AG09319 (cell line): ENCODE measurements at places on chromosomes 7 and 10.

GRCh38 chr10:73889014-73889413, 14.7 kb upstream of the CAMK2G start:
- no peak for DNase-seq

GRCh38 chr7:21278944-21279343, 148.9 kb upstream of the SP4 start:
- DNase-seq = no peak

GRCh38 chr7:136053689-136054485, 76.7 kb upstream of the MTPN start:
- no peak for DNase-seq

DNA sequence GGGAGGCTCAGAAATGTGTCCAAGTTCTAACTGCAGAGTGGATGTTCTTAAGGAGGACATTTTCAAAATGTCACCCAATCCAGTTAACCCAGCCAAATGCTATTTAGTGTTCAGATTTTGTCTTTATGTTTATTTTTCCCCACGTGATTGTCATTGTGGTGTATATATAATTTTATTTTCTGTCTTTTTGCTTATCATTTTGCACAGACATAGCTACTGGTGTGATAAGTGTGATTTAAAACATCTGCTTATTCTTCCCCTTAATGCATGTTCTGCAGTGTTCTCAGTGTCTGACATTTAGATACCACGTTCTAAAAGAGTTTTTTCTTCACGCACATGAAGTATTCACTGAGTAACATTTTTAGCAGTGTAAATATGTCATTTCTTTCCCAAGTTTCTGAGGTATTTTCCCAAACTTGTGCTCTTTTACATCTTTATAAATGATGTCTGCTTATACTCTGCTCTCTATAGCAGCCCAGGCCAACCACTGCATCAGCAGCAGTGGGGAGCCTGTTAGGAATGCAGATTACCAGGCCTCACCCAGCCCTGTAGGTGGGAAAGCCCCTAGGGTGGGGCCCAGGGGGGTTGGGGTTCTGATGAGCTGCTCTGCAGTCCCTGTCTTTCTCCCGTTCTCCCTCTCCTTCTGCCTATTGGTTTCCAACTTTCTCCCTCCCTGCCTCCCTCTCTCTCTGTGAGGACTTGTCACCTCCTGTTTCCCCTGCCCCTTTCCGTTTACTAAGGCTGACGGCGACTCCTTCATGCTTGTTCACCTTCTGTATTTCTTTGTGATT, 20.8 kb downstream of the ADCY1 start:
- DNase-seq = no peak

DNA sequence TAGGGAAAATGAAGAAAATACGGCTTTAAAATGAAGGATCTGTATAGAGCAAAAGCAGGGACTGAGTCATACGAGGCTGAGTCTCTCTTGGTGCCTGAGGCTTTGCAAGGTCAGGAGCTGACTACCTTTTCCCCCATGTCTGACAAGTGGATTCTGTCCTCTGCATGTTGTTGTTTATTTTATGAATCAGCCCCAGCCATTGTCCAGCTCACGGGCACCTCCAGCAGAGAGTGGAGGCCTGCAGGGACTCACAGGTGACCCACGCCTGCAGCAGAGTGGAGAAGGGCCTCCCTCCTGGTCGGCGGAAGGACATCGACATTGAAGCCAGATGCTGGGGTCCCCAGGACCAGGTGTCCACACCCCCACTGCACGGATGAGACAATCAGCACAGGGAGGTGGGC, 233.9 kb downstream of the WDR37 start:
- DNase-seq = no peak

DNA sequence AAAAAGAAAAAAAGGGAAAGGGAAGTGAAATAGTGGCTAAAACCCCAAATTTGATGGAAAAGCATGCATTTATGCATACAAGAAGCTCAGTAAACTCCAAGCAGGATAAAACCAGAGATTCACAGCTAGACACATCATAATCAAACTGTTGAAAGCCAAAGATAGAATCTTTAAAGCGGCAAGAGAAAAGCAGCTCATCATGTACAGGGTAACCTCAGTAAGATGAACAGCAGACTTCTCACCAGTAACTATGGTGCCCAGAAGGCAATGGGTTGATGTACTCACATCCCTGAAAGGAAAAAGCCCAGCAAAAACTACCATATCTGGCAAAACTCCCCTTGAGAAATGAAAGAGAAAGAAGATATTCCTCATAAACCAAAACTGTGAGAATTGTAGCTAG, 60.4 kb downstream of the TPST1 start:
- no peak for DNase-seq

DNA sequence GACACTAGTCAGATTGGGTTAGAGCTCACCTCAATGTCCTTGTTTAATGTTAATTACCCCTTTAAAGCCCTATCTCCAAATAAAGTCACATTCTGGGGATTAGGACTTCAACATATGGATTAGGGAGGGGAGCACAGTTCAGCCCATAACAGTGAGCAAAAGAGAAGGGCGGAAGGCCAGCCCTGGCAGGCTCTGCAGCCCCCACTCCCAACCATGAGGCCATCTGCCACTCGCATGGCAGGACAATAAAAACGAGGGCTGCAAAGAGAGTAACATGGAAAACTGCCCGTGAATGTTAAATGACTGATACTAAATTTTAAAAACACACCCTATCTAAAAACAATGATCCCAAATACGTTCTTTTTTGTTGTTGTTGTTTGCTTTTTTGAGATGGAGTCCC, 38.7 kb downstream of the RGS10 start:
- no peak for DNase-seq

DNA sequence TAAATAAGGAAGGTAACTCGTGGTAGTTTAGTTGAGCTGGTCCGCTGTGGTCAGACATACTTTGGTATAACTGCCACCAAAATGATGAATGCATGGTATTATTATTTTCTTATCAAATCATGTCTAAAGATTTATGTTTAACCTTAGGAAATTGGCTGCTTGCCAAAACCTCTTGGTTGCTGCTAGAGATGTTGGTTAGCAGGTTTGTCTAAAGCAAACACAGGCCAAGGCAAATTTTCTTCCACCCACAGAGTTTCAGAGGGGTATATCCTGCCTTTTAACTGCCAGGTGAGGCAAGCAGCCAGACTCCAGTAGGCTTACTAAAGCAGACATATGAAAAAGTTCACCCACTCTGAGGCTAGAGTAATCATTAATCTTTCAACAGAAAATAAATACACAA, 101.4 kb downstream of the SEMA3E start:
- DNase-seq = no peak

DNA sequence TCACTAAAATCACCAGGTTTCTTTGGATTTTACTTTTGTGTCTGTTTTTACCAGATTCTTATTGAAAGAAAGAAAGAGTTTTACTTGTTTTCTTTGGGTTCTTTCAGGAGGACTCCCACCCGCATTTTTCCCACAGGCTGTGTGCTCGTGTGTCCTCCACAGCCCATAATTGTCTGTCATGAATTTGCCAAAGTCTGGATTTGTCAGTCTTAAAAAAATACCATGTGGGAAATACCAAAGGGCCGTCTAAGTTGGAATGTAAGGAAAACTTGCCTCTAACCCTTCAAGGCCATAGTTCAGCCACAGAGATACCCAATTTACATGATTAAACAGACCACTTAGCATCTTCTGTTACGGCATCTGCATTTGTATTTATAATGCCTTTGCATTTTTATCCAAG, 41.3 kb upstream of the INHBA start:
- no peak for DNase-seq

DNA sequence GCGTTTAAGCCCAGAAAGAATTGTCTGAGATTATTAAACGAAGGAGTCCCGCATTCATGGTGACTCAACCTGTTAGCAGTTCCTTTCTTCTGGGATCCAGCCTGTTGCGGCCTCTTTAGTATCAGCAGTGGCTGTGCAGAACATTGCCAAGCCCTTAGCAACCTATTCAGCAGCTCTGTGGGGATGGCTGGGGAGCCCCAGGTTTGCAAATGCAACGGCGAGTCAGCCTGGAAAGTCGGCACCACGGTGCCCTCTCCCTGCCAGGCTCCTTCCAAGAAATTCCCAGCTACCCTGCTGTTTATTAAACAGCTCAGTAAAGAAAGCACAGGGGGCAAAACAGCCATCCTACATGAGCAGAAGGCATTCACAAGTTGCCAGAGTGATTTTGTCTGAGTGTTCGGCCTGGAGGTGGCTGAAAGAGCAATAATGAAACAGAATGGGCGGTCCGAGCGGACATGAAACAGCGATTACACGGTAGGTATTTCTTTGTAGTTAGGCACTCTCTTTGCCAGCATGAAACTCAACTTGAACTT, 198.3 kb downstream of the BAMBI start:
- no peak for DNase-seq

DNA sequence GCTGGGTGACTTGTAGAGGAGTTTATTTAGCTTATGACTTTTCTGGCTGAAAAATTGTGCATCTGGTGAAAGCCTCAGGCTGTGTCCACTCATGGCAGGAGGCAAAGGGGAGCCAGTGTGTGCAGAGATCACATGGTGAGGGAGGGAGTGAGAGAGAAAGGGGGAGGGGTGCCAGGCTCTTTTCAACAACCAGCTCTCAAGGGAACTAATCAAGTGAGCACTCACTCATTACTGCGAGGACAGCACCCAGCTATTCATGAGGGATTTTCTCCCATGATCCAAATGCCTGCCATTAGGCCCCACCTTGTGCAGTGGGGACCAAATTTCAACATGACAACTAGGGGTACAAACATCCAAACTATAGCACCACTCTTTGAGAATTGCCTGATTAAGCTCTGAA, 590.2 kb downstream of the MAGI2 start:
- no peak for DNase-seq

- DNase-seq = no peak
These were observed 28.0 kb downstream of the ARL5B start for GRCh38 chr10:18687195-18687594.

- DNase-seq = no peak
These were observed 73.3 kb upstream of the NFE2L3 start for GRCh38 chr7:26078437-26079336.

- no peak for DNase-seq
These were observed 67.9 kb downstream of the MTURN start for GRCh38 chr7:30202671-30203070.

- DNase-seq = no peak
These were observed 31.8 kb downstream of the ZNF467 start for GRCh38 chr7:149741629-149742028.

DNA sequence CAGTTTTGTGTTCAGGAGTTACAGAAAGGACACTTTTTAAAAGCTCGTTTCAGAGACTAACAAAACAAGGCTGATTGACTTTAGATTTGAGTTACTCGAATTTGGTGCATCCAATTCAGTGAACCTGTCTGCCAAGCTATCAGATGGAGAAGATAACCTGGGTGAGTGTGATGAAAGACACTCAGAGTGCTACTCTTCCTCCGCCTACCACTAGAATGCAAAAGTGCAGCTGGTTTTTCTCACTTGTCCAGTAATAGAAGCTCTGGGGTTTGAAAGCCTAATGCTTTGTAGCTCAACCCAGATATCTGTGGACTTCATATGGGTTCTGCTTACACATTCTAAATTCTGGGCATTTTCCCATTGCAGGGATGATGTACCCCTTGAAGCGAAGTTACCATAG, 82.8 kb upstream of the NPY start:
- DNase-seq = no peak
